ENCODE measurements at places on chromosomes 6 and 20.

DNA sequence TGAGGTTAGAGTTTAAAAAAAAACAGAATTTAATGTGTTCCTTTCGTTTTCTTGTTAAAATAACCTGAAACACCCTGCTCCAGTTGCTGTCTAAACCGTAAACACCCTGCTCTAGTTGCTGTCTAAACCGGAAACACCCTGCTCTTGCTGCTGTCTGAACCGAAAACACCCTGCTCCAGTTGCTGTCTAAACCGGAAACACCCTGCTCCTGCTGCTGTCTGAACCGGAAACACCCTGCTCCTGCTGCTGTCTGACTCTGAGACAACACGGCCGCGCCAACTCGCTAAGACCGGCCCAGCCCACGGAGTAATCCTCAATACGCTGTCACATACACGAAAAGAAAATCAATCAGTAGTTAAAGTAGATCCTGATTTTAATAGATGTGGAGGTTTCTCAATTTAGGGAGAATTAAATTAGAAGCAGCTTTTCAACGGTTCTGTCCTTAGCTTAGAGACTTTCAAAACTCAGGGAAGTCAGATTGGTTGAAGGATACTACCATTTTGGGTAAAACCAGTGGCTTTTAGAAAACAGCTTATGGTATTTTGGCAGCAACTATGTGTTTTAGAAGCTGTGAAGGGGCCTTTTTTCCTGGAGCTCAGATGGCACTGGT, 98.3 kb downstream of the RAMACL start:
- peak; percentile 75 for DNase-seq

- DNase-seq, result no peak
Measured at GRCh38 chr20:17854307-17854903, 114.2 kb downstream of the SNX5 start.

DNA sequence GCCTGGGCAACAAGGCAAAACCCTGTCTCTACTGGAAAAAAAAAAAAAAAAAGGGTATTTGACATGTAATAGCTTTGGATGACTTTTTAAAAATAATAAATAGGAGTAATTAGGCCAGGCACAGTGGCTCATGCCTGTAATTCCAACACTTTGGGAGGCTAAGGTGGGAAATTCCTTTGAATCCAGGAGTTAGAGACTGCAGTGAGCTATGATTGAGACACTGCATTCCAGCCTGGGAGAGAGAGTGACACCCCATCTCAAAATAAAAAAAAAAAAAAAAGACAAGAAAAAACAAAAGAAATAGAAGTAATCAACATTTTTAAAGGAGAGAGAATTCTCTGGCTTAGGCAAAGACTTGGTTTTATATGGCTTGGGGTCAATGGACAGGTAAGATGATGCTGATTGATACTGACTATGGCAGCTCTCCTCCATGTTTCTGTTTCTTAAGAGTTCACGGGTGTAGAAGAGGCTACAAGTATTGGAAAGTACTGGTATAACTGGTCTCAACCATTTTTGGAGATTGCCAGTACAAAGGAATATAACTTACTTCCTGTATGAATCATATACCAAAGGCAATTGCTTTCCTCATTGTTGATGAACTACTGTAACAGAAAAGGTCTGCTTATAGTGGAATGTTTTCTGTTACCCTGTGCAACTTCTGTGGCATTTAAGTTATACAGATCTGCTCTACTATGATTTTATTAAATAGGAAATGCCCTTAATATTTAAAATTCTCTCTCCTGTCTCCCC, 10.1 kb downstream of the MAP3K5 start:
- DNase-seq, result no peak

DNA sequence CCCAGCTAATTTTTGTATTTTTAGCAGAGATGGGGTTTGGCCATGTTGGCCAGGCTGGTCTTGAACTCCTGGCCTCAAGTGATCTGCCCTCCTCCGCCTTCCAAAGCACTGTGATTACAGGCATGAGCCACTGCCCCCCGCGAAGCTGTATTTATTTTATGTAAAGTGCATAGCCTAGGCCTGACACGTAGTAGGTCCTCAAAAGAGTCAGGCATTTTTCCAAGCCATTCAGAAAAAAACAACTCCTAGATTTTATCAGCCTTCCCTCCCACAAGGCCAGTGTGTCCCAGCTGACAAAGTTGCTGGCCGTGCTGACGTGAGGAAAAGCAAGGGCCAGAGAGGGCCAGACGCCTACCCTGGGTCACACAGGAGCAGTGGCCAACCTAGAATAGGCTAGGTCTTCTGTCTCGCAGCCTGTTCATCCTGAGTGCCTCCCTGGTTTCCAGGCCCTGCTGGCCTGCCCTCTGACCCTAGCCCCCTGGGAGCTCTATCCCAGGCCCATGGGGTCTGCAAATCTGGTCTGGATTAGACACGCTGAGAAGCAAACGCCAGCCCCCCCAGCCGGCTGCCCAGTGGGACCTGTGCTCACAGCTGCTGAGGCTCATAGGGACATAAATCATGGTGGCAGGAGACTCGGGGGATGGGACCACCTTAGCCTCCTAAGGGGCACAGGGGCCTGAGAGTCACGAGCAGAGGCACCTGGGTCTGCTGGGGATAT, 11.8 kb downstream of the TCF15 start:
- DNase-seq, result no peak

DNA sequence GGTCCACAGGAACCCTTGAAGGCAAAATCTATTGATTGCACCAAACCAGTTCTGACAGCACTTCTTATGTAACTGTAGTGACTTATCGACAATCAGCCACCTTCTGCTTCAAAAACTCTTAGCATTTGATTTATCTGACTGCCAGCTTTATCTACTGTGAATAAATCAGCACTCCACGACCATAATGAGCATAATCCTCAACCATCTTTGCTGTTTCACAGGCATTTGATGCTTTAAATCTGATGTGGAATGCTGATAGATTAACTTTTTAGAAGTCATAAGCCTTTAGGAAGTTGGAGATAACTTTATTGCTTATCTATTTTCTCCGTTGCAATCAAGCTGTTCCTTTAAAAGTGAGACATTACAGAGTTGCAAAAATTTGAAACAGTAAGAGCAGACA, 101.5 kb upstream of the PTCHD4 start:
- no peak for DNase-seq
